GM23338 (cell line): ENCODE measurements at places on chromosomes 2 and 18. TPM values are rescaled to one million over a fixed set of nuclear protein-coding genes. Genes with fewer than 3 reads are reported as not detected.
A peak's percentile ranks its signal among the peaks of the same experiment; 100 is the strongest.

The POLE4 gene
- 20.9 and 24.4 TPM in 2 replicates for total RNA-seq

The CD8B2 gene
- total RNA-seq = not detected in 2 replicates

DNA sequence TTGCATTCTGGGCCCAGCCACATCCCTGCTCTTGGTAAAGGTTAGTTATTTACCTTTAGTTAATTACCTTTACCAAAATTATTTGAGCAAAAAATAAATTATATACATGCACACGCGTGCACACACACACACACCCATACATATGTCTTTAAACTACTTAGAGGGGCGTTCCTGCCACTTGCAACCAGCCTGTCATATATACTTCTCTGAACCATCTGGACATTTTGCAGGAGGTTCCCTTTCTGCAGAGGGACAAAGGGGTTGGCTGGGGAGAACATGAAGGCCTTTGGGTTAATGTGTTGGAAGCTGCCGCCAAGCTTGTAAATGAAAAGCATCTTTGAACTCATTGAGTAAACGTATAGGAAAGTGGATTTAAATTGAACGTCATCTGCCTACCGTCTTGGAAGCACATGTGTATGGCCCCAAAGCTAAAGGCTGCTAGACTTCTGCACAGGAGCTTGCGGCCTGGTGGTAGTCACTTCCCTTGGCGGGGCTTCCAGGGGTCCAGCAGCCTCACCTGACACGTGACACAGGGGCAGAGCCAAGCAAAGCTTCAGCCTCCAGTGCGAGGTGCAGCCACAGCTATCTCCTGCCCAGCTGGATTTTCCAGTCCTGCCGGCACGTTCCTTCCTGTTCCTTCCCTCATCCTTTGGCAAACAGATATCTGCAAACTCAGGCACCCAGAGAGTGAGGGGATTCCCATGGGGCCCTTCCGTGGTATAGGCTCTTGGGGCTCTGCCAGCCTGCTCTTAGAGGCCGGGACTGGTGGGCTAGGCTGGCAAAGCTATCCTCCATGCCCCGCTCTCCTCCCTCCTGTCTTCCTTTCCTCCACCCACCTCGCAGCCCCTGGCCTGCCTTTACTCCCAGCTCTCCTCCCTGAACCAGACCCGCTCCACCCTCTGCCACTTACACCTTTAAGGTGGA is 46.1 kb downstream of the SERTAD2 start:
- no peak for DNase-seq

GRCh38 chr2:27296481-27296880 is 11.8 kb downstream of the UCN start:
- no peak for DNase-seq

The PMAIP1 gene
- 151 and 156 TPM in 2 replicates for total RNA-seq

DNA sequence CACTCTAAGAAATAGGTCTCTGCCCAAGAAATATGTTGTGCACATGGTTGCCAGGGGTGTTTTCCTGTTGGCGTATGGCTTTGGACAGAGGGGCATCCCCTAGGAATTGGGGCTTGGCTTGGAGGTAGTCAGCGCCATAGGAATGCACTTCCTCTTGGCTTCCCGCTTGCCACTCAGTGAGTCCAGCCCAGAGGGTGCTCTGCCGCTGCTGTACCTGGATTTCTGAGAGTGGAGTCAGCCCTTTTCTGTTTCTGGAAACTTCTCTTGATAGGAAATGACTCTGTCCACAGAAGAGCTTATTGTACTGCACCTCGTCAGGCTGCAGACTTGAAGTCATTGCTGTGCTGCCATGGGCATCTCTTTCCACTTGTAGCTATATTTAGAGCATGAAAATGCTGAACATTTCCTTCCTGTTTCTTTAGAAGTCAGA is 116.7 kb upstream of the MGAT5 start:
- no peak for DNase-seq

DNA sequence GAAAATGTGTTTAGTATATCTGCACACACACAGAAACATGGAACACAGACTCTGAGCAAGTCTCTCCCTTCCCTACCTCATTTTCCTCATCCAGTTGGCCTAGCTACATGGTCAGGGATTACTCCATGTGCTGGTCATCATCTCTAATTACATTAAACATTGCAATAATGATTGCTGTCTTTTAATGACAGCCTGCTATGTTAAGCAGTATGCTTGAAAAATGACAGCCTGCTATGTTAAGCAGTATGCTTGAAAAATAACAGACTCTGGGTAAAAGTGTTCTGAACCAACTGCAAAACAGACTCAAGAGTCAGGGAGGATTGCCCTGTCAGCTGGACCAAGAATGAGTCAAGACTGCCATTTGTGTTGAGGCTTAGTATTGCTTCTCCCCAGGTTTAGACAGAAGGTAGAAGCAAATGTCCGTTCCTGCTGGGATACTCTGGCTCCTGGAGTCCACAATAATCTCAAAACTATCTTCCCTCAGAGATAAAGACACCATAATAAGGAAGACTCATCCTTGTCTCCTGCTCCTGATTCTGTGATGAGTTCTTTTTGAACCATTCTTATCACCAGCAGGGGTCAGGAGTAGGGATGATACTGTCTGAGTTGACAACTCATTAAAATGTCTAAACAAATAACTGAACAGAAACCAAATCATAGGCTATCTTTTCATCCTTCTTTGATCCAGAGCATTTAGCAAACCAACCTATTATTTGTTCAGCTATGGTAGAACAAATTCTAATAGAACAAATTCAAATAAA is 57.7 kb downstream of the CCDC93 start:
- DNase-seq = peak; percentile 24

- DNase-seq = no peak
Observed at GRCh38 chr2:21034156-21034971, 9.5 kb downstream of the APOB start.

DNA sequence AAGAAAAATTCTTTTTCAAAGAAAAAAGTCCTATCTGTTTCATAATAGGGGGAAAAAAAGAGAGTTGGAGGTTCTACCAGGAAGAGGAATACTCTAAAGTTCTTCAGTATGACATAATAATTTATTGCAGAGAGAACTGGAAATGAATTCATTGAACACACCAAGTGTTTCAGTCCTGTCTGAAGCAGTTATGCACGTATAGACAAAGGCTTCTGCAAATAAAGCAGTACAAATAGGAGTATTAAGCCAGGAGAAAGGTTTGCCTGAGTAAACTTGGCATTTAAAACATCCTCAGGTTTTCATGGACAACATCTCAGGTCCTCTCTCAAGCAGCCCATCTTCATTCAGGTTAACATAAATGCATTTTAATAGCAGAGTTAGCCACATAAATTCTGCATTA is 141.6 kb downstream of the CCDC148 start:
- no peak for DNase-seq

- DNase-seq = peak; percentile 25
Observed at GRCh38 chr2:30421604-30422443, 25.2 kb upstream of the LCLAT1 start.

DNA sequence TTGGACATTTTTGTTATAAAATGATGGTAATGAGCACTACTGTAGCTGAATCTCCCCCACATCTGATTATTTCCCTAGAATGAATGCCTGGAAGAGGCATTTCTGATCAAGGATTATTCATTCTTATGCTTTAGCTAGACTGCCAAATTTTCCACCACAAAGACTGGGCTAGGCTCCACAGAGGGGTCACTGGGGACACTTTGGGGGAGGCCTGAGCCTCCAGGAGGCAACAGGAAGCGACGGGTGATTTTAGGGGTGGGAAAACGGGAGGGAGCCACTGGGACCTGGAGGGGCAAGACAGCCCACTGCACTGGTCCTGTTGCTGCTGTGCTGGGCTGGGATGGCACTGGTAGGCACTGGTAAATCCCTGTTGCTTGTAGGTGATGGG is 2.4 kb upstream of the ASB1 start:
- no peak for DNase-seq

The TFPI gene
- 0.58 and 1.8 TPM in 2 replicates for total RNA-seq

DNA sequence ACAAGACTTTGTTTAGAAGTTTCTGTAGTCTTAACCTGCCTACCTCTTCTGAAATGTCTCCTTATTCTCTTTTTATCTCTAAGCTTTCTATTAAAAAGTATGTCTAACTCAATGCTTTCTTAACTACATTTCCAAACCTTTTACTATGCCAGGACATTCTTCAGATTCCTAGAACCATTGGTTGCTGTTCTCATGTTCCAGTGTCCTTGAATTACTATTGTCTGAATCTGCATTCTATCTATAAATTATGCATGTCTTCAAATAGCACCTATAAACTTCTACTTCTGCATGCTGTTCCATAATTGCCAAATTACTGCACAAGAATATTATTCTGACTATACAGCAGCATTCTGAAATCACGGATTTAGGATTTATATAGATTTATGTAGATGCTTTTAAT is 166.0 kb upstream of the VWC2L start:
- DNase-seq = peak; percentile 68

The MROH2A gene
- total RNA-seq = not detected in 2 replicates

The ZBTB7C gene
- total RNA-seq = 0.14 and 0.47 TPM in 2 replicates

GRCh38 chr2:6866275-6866671 is 566 bp upstream of the CMPK2 start:
- peak; percentile 50 for DNase-seq

The HOXD3 gene
- total RNA-seq = not detected in 2 replicates

The DRC1 gene
- total RNA-seq = not detected in 2 replicates

- peak; percentile 58 for DNase-seq
Observed at GRCh38 chr2:36356298-36356989, 866 bp downstream of the CRIM1 start.

The GKN2 gene
- total RNA-seq = not detected in 2 replicates

The GAD1 gene
- total RNA-seq = 0.17 and 0.47 TPM in 2 replicates

The C2orf78 gene
- 0.14 TPM in 1 of 2 replicates, not detected in the other for total RNA-seq

GRCh38 chr18:79211844-79212243 is 142.7 kb downstream of the ATP9B start:
- no peak for DNase-seq

The ANKRD30BL gene
- total RNA-seq = 0.17 and 0.62 TPM in 2 replicates

The LAMA3 gene
- 2.6 and 4.9 TPM in 2 replicates for total RNA-seq

- no peak for DNase-seq
Observed at GRCh38 chr2:190805126-190805525, 75.5 kb upstream of the GLS start.

DNA sequence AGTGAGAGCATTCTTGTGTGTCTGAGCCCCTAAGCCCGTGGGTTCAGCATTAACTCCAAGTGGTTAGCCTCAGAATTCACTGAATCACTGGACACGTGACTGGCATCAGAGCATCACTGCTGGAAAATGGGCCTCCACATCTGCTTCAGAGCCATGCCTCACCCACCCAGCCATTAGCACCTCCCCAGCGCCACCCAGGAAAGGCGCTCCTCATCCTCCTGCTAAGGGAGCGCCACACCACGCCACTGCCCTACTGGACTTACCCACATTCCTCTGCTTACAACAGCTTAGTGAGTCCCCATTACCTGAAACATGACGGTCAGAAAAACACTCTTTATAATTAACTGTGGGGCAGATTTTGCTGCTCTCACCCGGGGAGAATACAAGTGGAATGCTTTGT is 442.6 kb upstream of the MYT1L start:
- no peak for DNase-seq

The GAL3ST2 gene
- 0.24 and 1.5 TPM in 2 replicates for total RNA-seq

DNA sequence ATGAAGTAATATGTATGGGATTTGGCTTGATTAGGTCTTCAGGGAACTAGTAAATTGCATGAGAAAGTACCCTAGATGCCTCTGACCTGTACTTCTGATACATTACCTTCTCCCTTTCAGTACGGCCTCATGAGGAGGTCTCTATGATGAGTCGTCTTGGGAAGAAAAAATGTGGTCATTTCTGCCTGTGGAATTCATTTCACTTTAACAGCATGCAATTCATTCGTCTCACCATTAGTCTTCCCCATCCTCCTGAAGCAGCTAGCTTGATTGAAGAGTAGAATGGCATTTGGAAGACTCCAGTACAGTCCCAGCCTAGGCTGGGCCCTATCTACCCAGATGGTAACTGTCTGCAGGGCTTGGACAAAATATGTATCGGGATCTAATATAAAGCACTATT is 52.2 kb downstream of the TMX3 start:
- peak; percentile 28 for DNase-seq

The ITGA4 gene
- total RNA-seq = 2.4 and 4.6 TPM in 2 replicates

GRCh38 chr2:99987160-99987559 is 155.2 kb downstream of the AFF3 start:
- DNase-seq = no peak

DNA sequence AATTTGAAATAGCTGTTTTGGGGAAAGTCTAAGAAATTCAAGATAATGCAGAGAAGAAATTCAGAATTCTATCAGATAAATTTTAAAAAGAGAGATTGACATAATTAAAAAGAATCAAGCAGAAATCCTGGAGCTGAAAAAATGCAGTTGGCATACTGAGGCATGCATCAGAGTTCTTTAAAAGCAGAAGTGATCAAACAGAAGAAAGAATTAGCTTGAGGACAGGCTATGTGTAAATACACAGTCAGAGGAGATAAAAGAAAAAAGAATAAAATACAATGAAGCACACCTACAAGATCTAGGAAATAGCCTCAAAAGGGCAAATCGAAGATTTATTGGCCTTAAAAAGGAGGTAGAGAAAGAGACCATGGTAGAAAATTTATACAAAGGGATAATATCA is 57.1 kb downstream of the CYTIP start:
- no peak for DNase-seq

GRCh38 chr2:119371111-119371510 is 4.3 kb downstream of the DBI start:
- no peak for DNase-seq

The RAB10 gene
- total RNA-seq = 102 and 116 TPM in 2 replicates

The TMEM169 gene
- total RNA-seq = 3.9 and 8.0 TPM in 2 replicates

DNA sequence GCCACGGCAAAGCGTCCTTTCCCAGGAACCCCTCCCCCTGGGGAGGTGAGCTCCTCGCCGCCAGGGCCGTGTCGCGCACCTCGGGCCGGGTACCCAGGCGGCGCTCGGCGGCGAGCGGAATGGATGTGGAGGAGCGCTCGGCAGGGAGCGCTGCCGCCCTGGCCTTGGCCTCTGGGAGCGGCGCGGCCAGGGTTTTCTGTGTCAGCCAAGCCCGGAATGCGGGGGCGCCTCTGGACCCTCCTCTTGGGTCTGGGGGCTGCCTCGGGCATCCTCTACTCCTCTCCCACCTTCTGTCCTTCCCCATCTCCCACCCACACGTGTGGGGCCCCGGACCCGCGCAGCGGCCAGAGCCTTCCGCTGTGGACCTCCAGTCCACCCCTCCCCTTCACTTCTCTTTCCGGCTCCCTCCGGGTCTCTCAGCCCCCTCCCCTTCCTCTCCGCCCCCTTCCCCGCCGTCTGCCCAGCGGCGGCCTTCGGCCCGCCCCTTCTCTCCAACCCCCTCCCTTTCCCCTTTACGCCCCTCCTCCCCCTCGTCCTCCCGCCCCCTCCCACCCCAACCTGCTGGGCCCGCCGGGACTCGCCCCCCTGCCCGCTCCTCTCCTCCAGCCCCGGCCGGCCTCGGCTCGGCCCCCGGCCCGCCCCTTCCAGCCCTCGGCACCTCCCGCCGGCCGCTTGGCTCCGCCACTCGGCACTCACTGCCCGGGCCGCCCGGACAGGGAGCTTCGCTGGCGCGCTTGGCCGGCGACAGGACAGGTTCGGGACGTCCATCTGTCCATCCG is at the start of gene MERTK:
TSS of gene MERTK (plus strand) at position 684 of the 779 bp plus-strand sequence. CDS start 129 bp downstream, outside the sequence.
- peak; percentile 95 for DNase-seq

GRCh38 chr18:63322908-63323634 is 3.5 kb upstream of the BCL2 start:
- DNase-seq = peak; percentile 86
